ENCODE measurements at places on chromosomes 12 and 14.

GRCh38 chr14:36618641-36619040 is 36.2 kb upstream of the NKX2-8 start:
- H3K27me3 ChIP-seq = peaks cover 17% of the 10 kb centered on the region
- H3K27ac ChIP-seq = no peak overlapping the region
- H3K4me3 ChIP-seq = no peak overlapping the region
- no peaks in the 10 kb centered on the region for H3K36me3 ChIP-seq
- no peaks in the 10 kb centered on the region for H3K4me1 ChIP-seq

GRCh38 chr14:68384881-68385280 is 408.0 kb downstream of the ZFP36L1 start:
- H3K27ac ChIP-seq = no peak overlapping the region
- H3K36me3 ChIP-seq = no peaks in the 10 kb centered on the region
- H3K4me1 ChIP-seq = peaks cover 23% of the 10 kb centered on the region
- no peak for DNase-seq
- no peak overlapping the region for H3K4me3 ChIP-seq

- no peaks in the 10 kb centered on the region for H3K4me1 ChIP-seq
- H3K4me3 ChIP-seq = no peak overlapping the region
- DNase-seq = no peak
- H3K27me3 ChIP-seq = no peaks in the 10 kb centered on the region
- H3K36me3 ChIP-seq = no peaks in the 10 kb centered on the region
Measured at GRCh38 chr14:37862263-37862662, 266.8 kb downstream of the TTC6 start.

- no peaks in the 10 kb centered on the region for H3K27me3 ChIP-seq
- H3K27ac ChIP-seq = no peak overlapping the region
- DNase-seq = no peak
- no peak overlapping the region for H3K4me3 ChIP-seq
Measured at GRCh38 chr12:83739607-83740006, 1052.9 kb downstream of the TMTC2 start.

DNA sequence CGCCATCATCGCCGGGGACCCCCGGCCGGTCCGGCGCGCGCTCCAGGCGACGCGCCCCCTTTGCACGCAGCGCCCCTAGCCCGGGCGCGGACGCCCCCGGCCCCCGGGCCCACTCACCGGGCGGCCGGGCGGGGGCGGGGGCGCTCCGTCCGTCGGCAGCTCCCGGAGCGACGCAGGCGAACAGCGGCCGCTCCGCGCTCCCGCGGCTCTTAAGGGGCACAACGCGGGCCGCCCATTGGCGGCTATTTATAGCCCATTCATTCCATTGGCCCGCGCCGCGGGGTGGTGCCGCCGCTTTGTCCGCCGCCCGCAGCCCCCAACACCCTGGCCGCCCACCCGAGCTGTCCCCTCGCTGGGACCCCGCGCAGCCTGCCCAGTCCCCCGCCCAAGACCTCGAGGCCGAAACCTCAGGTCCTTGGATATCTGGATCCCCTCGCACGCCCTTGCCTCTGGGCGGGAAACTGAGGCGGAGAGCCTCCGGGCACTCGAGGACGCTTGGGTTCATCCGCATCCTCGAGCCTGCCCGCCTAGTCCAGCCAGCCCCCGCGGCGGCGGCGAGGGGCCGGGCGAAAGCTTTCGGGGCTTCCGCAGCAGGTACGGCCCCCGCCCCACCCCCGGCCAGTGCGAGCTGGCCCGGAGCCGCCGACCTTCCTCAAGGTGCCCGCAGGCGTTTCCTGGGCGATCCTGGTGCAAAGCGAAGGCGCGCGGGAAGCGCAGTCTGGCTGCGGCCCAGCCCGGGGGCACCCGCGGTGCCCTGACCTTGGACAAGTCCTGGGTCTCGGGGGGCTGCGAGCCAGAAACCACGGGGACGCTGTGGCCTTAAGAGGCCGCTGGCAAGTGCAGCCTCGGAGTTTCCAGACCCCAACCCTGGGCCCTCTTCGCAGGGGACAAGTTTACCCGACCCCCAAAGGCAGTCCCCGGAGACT is at the start of gene CKB:
TSS of gene CKB (minus strand) at position 182 of the 926 bp plus-strand sequence. CDS start 337 bp downstream, outside the sequence.
- H3K4me3 ChIP-seq = peak within 1 kb of the TSS; percentile 43
- DNase-seq = peak; percentile 64
- no peak within 1 kb of the TSS for H3K27ac ChIP-seq
- no peaks in the 10 kb centered on the region for H3K36me3 ChIP-seq
- H3K4me1 ChIP-seq = peaks cover 50% of the 10 kb centered on the region
- peaks cover 30% of the 10 kb centered on the region for H3K27me3 ChIP-seq

DNA sequence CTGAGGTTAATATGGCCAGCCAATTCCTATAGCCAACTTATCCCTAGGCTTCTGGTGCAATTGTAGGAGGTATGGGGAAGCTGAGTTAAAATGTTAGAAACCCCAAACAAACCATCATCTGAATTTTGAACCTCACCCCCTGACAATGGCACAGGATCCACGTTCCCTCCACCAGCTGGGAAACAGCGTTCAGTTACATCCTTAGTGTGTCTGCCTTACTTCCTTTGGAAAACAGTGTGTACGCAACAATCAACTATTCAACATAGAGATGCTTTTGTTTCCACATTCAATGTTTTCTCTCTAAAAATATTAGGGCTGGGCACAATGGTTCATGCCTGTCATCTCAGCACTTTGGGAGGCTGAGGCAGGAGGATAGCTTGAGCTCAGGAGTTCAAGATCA is 203.4 kb downstream of the TTC7B start:
- H3K36me3 ChIP-seq = peaks cover 8% of the 10 kb centered on the region
- H3K27me3 ChIP-seq = no peaks in the 10 kb centered on the region
- no peak for DNase-seq
- no peak overlapping the region for H3K4me3 ChIP-seq
- no peaks in the 10 kb centered on the region for H3K4me1 ChIP-seq

DNA sequence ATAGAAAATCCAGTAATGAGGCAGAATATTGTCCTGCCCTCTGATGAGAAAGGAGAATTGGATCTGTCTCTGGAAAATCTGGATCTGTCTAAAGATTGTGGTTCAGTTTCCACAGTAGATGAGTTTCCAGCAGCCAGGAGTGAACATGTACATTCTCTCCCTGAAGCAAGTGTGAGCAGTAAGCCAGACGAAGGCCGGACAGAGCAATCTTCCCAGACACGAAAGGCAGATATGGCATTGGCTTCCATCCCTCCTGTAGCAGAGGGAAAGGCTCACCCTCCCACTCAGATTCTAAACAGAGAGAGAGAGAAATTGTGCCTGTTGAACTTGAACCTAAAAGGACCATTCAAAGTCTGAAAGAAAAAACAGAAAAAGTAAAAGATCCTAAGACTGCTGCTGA is 31.4 kb downstream of the PARP11 start:
- H3K27me3 ChIP-seq = no peaks in the 10 kb centered on the region
- H3K36me3 ChIP-seq = peaks cover 8% of the 10 kb centered on the region
- peaks cover 20% of the 10 kb centered on the region for H3K4me1 ChIP-seq
- no peak overlapping the region for H3K4me3 ChIP-seq
- DNase-seq = no peak

GRCh38 chr12:29398495-29398894 is 17.5 kb upstream of the ERGIC2 start:
- H3K27me3 ChIP-seq = no peaks in the 10 kb centered on the region
- no peak for DNase-seq
- H3K27ac ChIP-seq = no peak overlapping the region
- H3K4me3 ChIP-seq = no peak overlapping the region
- no peaks in the 10 kb centered on the region for H3K36me3 ChIP-seq
- H3K4me1 ChIP-seq = no peaks in the 10 kb centered on the region

DNA sequence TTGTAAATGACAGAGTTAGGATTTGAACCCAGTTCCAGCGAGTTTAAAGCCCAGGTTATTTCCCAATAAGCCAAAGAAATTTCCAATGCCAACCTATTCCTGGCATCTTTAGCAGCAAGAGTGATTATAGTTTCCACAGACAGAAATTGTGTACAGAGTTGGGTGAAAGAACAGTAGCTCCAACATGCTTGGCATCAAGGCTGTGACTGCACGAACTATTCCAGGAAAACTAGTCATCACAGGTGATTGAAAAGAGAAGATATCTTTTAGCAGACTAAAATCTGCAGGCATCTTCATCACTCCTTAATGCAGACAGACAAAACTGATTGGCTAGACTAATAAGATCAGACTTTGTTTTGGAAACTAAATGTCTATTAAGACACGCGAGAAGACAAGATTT is 262.7 kb upstream of the PLEKHG7 start:
- no peaks in the 10 kb centered on the region for H3K36me3 ChIP-seq
- DNase-seq = no peak
- no peaks in the 10 kb centered on the region for H3K4me1 ChIP-seq
- H3K27ac ChIP-seq = no peak overlapping the region
- H3K4me3 ChIP-seq = no peak overlapping the region
- H3K27me3 ChIP-seq = no peaks in the 10 kb centered on the region

- H3K36me3 ChIP-seq = no peaks in the 10 kb centered on the region
- H3K4me1 ChIP-seq = no peaks in the 10 kb centered on the region
- no peak overlapping the region for H3K4me3 ChIP-seq
- no peaks in the 10 kb centered on the region for H3K27me3 ChIP-seq
Measured at GRCh38 chr12:107277855-107278254, 184.5 kb upstream of the CRY1 start.

- H3K4me3 ChIP-seq = no peak overlapping the region
- H3K36me3 ChIP-seq = no peaks in the 10 kb centered on the region
- DNase-seq = no peak
- H3K4me1 ChIP-seq = peaks cover 34% of the 10 kb centered on the region
Measured at GRCh38 chr12:96091833-96092232, 56.4 kb upstream of the LTA4H start.

- no peaks in the 10 kb centered on the region for H3K27me3 ChIP-seq
- no peaks in the 10 kb centered on the region for H3K36me3 ChIP-seq
- H3K27ac ChIP-seq = no peak overlapping the region
- H3K4me3 ChIP-seq = no peak overlapping the region
- DNase-seq = no peak
Measured at GRCh38 chr12:27906127-27906500, 66.4 kb downstream of the PTHLH start.

DNA sequence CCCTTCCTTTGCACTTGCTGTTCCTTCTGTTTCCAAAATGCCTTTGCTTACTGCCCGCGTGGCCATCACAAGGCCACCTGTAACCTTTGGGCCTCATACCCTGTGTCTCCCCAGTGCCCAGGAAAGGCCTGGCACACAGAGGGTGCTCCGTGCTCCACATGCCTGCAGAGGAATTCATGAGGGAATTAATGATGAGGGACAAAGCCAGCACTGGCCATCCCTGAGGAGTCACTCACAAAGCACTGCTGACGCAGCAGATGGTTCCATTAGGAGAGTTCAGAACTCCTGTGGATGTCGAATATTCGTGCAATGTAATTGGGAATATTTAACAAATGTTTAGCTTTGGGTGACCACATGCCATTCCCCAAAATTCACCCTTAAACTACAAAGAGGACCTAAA is 49.6 kb upstream of the PRMT8 start:
- DNase-seq = no peak
- H3K27me3 ChIP-seq = peaks cover 10% of the 10 kb centered on the region

DNA sequence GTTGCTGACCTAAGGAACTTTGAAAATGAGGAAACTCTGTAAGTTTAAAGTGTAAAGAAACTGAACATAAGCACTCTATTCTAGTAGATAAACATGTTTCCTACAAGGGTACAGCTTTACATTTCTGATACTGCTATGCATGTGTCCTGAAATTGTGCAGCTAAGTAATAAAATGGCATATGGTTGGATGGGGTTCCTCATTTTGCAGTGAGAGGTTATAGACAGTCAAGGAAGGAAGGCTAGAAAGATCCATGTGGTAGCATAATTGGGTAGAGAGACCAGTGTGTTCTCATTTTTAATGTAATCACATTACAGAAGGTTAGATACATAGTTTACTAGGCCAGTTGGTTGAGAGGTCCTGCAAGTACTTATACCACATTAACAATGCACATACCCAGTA is 477.0 kb downstream of the TMEM121 start:
- H3K27ac ChIP-seq = no peak overlapping the region
- peak; percentile 80 for DNase-seq
- no peaks in the 10 kb centered on the region for H3K27me3 ChIP-seq
- no peak overlapping the region for H3K4me3 ChIP-seq

DNA sequence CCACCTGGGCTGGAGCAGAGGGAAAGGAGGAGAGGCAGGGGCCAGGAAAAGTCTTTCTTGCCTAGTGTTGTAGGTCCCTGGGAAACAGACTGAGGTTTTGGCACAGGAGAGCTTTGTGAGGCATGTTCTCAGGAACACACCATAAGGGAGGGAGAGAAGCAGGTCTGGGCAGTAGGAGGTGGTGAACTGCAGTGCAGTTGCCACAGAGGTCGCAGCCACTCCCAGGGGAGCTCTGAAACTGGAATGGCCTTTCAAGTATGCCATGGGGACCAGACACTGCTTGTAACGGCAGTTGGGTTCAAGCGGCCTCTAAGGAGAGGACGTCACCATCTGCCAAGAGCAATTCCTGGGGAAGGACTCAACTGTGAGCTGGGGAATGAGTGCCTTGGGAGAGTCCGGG is 35.4 kb upstream of the NKX2-8 start:
- DNase-seq = no peak
- H3K27me3 ChIP-seq = peaks cover 17% of the 10 kb centered on the region
- no peaks in the 10 kb centered on the region for H3K4me1 ChIP-seq
- no peak overlapping the region for H3K4me3 ChIP-seq
- no peak overlapping the region for H3K27ac ChIP-seq
